Stimulated activated CD4-positive, alpha-beta T cell treated with anti-CD3 and anti-CD28 coated beads, Interleukin-1b, Interleukin-23, amount 100 ng/mL, for 48 hours (primary cell): ENCODE measurements at places on chromosomes 1 and 21.
A peak's percentile ranks its signal among the peaks of the same experiment; 100 is the strongest.

DNA sequence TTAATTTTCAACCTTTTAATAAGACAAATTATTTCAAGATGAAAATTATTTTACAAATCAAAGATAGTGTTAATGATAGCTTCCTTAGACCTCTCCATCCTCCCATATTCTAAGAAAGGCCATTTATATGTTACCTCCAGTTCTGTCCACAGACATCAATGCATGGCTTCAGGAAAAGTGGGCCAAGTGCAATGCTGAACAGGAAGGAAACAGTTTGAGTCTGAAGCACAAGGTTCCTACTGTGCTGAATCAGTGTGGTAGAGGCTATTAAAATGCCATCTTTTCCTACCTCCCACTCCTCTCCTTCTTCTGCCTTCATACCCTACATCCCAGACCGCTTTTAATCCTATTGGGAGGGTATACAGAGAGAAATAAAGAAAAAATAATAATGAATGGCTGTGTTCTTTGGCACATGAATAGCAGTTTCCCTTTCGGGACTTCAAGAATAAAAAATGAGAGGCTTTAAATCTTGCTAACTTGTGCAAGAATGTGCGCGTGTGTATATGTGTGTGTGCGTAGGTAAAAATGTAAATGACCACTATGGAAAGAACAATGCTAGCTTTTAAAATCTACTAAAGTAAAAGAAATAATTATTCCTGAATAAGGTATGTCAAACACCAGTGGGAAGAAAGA is 62.6 kb upstream of the C1orf105 start:
- no peak for DNase-seq

- DNase-seq, result no peak
These were observed 15.2 kb upstream of the PDIK1L start for GRCh38 chr1:26096471-26096870.

- no peak for DNase-seq
These were observed 20.6 kb downstream of the MYOG start for GRCh38 chr1:203065191-203065590.

GRCh38 chr21:32082466-32082865 is 196.4 kb downstream of the MIS18A start:
- DNase-seq, result no peak

GRCh38 chr1:169240449-169241232 is 127.0 kb downstream of the NME7 start:
- DNase-seq, result no peak

- no peak for DNase-seq
These were observed 27.2 kb downstream of the GORAB start for GRCh38 chr1:170559166-170559565.

DNA sequence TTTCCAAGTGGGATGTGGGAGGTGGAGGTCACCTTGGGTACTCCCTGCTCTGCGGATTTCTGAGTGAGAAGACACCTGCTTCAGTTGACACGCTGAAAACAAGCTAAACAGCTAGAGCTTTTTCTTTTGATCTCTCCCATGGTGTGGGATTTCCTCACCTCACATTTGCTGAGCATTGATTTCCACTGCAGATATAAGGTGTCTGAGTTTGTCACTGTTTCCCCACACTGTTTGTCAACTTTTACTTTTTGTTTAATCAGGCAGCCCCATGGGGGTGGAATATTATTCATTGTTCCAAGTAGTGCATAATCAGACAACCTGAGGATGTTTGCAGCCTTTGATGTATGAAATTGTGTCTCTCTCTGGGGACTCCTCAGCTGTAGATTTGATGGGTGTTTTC is 49.5 kb downstream of the FASLG start:
- DNase-seq, result peak; percentile 49

- no peak for DNase-seq
These were observed 11.5 kb downstream of the MEGF6 start for GRCh38 chr1:3599816-3600215.

DNA sequence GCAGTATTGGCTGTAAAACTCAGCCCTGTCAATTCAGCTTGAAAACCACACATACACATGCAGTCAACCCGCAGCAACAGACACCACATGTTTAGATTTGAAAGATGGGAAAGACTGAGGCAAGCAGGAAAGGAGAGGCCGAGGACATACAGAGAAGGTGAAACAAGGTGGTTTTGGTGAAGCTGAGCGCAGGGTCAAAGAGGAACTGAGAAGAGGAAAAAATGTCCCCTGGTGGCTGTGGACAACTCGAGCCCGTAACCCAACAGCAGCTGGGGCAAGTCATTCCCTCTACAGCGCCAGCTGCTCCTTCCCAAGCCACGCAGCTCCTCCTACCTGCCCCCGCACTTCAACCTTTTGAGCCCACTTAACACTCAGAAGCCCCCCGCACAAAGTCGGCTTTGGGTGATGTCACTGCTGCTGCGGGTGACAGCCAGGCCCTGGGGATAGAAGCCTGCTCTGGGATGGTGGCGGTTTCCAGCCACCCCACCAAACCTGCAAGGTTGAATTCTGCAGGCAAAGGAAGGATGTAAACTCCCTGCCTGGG is 63.0 kb downstream of the KCNN3 start:
- DNase-seq, result no peak

- DNase-seq, result no peak
These were observed 16.7 kb downstream of the DYNLT5 start for GRCh38 chr1:66768965-66769364.

- peak; percentile 10 for DNase-seq
These were observed 14.7 kb upstream of the CSF1 start for GRCh38 chr1:109895720-109896504.

DNA sequence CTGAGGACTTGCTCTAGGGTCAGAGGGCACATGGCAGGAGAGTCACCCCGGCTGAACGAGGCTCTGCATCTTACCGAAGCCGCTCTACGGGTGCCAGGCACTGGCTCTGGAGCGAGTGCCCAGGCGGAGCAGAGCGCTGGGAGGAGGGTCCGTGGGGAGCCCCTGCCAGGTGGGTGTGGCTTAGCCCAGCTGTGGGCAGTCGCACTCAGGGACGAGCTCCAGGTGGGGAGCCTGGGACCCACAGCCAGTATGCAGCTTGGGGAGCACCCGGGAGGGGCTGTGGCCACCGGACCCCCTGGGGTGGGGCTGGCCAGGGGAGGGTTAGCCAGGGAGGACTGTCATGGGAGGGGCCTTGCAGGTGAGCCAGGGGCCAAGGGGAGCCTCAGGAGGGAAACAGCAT is 3.8 kb downstream of the AGRN start:
- DNase-seq, result no peak

DNA sequence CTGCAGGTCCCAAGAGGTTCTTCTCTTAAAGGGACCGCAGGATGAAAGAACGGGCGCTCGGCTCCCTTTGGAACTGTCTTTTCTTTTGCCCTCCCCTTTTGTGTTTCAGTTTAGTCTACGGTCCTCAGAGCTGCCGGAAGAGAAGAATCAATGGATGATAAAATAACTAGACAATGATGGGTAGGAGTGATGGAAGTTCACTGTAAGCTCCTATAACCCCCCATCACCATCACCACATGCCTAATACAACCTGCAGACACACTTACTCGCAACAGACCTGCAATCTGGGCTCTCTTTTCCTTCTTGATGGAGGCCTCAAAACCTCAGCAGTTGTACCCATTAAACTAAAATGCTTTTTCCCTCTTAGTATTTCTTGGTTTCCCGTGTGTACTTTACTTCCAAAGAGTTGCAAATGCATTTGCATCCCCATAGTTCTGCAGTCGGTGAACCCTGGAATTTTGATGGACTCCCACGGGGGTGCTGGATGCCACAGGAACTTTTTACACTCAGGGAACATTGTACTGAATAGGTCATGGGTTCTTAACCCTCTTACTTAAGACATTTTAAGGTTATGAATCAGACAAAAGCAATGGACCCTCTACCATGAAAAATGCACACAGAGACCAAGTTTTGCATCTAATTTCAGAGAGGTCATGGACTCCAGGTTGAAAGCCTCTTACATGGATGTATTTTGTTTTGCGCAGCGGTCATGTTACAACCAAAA is 633 bp upstream of the RFX5 start:
- no peak for DNase-seq

GRCh38 chr1:37701051-37701450 is 8.7 kb downstream of the CDCA8 start:
- DNase-seq, result no peak

GRCh38 chr1:10450156-10450814 is 454 bp downstream of the CORT start:
- DNase-seq, result no peak
